ENCODE measurements at places on chromosomes 4 and X. TPM values are rescaled to one million over a fixed set of nuclear protein-coding genes. Genes with fewer than 3 reads are reported as not detected.

Gene ASB12
- not detected for total RNA-seq

GRCh38 chr4:110287130-110287529 is 88.7 kb upstream of the ELOVL6 start:
- DNase-seq = no peak
- no peaks in the 10 kb centered on the region for H3K4me1 ChIP-seq
- no peaks in the 10 kb centered on the region for H3K27me3 ChIP-seq
- H3K36me3 ChIP-seq = no peaks in the 10 kb centered on the region
- no peak overlapping the region for H3K4me3 ChIP-seq

GRCh38 chrX:14073071-14073470 is 43.4 kb upstream of the GEMIN8 start:
- no peaks in the 10 kb centered on the region for H3K27me3 ChIP-seq
- no peaks in the 10 kb centered on the region for H3K4me1 ChIP-seq
- DNase-seq = no peak

DNA sequence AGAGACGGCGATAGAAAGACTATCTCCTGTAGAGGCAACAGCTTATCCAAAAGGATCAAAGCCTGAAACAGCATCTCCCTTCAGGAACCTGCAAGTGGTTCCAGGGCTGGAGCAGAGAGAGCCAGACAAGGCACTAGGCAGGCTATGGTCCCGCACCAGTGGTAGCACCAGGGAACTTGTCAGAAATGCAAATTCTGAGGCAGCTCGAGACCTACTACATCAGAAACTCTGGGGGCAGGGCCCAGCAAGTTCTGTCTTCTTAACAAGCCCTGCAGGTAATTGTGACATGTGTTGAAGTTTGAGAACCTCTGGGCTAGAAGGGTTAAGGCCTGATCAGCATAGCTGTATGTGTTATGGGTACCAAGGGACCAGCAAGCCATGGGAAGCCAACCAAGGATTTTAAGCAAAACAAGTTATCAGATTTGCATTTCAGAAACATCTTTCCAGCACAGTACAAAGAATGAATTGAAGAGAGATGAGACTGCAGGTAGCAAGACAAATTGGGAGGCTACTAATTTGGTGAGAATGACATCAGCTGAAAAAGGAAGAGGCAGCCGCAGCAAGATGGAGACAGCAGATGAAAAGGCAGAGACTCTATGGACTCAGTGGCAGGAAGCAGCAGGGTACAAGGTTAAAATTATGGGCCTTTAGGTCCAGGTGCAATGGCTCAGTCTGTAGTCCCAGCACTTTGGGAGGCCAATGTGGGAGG is 139.7 kb downstream of the TSPAN5 start:
- no peaks in the 10 kb centered on the region for H3K27me3 ChIP-seq
- peaks cover 9% of the 10 kb centered on the region for H3K4me1 ChIP-seq
- no peaks in the 10 kb centered on the region for H3K36me3 ChIP-seq
- no peak overlapping the region for H3K4me3 ChIP-seq
- no peak overlapping the region for H3K27ac ChIP-seq

All from CD8-positive, alpha-beta memory T cell (primary cell).